ENCODE measurements at places on chromosomes 3 and 15.
A peak's percentile ranks its signal among the peaks of the same experiment; 100 is the strongest.

GRCh38 chr15:73700041-73700842, 16.1 kb downstream of the CD276 start:
- peak; percentile 58 for DNase-seq

- DNase-seq = no peak
Measured at GRCh38 chr15:25954398-25954797, 91.3 kb upstream of the ATP10A start.

GRCh38 chr3:1103525-1103924, 10.7 kb downstream of the CNTN6 start:
- no peak for DNase-seq

- DNase-seq = peak; percentile 42
Measured at GRCh38 chr3:187713504-187713903, 11.1 kb upstream of the RTP2 start.

DNA sequence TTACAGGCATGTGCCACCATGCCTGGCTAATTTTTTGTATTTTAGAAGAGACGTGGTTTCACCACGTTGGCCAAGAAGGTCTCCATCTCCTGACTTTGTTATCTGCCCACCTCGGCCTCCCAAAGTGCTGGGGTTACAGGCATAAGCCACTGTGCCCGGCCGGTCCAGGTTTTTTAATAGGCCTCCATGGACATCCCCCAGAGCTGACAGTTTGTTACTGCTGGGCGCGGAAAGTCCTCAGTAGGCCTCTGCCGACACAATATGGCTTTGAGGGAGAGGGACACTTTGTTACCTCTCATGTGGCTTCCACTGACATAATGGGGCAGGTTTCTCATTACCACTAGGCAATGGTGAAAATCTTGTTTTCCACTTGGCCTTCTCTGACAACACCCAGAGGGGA, 152.0 kb downstream of the WNT7A start:
- no peak for DNase-seq

GRCh38 chr3:197430934-197431333, 124.8 kb downstream of the BDH1 start:
- DNase-seq = no peak

GRCh38 chr15:26724381-26725150, 48.3 kb downstream of the GABRB3 start:
- no peak for DNase-seq

GRCh38 chr3:24367216-24367615, 127.4 kb downstream of the THRB start:
- no peak for DNase-seq

- no peak for DNase-seq
Measured at GRCh38 chr15:75677465-75678323, 30.0 kb downstream of the SNX33 start.

- peak; percentile 58 for DNase-seq
Measured at GRCh38 chr15:98599909-98600691, 48.2 kb upstream of the IGF1R start.

DNA sequence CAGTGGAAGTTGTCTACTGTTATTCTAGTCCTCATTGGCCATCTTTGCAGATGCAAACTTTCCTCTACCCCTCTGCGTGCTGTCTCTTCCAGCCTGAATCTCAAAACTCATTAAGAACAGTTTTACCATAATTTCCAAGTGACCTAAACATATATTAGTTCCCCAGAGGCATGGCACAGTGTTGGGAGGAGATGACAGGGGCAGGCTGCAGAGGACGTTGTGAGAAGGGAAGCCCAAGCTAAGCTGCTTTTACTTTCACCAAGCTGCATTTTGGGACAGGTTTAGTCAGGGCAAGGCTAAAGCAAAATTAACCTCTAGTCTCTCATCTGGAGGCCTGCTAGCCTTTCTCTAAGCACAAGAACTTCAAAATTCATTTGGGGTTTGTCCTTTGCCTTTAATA, 318.6 kb upstream of the SATB1 start:
- no peak for DNase-seq

DNA sequence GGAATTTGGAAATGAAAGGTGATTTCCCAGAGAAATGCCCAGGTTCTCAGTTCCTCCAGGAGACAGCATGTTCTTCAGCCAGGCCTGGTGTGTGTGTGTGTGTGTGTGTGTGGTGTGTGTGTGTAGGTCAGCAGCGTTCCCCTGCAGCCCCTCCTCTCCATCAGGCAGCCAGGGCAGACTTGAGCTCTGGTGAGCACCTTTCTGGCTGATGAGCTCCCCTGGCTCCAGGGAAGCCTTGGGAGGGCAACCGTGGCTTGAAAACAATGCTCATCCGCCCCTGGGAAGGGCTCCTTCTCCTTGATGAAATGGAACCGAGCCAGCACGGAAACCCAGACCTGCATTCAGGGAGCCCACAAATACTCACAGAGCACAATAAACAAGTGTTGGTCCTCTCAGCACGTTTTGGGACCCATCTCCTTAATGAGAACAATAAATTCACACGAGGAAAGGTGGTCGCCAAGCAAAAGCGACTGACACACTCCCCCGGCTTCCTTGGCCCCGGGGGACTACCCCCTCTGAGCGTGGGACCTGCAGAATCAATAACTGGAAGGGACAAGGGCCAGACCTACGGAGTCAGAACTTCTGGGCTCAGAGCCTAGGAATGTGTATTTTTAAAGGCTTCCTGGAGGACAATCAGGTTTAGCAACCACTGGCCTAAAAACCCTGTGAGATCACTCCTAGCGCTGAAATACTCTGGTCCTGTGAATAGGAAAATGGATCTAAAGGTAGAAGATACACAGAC, 38.6 kb upstream of the HES1 start:
- DNase-seq = no peak

- DNase-seq = no peak
Measured at GRCh38 chr3:12399226-12399625, 85.1 kb upstream of the TSEN2 start.

DNA sequence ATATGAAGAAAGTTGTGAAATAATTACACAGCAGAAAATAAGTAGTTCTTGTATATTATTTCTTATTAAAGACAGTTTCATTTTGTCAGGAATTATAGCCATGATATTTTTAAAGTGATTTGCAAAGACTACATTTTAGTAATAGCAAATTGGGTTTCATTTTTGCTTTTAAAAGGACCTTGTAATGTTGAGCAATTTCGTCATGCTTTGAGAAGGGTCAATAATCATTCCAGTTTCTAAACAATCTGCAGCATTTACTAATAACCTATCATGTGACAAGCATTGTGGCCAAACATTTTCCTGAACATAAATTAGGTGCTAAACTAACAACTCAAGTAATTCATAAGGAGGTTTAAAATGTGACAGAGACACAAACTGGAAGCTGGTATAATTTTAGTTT, 214.4 kb upstream of the CBLB start:
- DNase-seq = no peak

DNA sequence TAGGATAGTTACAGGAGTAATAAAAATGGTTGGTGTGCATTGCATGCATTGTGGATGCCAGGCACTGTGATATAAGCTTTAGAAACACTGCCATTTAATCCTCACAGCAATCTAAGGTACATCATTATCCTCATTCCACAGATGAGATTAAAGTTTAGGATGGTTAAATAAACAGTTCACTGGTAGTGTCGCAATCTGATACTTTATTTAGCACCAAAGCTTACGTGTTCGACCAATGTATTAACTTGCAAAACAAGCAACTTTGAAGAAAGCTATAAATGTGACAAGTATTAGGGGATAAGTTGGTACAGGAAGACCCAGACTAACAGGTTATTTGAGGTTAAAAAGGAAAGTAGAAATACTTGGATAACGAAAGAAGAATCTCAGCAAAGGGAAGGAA, 150.5 kb upstream of the ZNF385D start:
- no peak for DNase-seq

- DNase-seq = no peak
Measured at GRCh38 chr15:100772892-100773520, 106.6 kb upstream of the ALDH1A3 start.

GRCh38 chr3:5735896-5736295, 548.4 kb downstream of the EDEM1 start:
- no peak for DNase-seq

GRCh38 chr3:195117978-195118581, 152.9 kb downstream of the XXYLT1 start:
- peak; percentile 29 for DNase-seq

GRCh38 chr15:64536244-64536836, 76.0 kb downstream of the ZNF609 start:
- DNase-seq = peak; percentile 93

DNA sequence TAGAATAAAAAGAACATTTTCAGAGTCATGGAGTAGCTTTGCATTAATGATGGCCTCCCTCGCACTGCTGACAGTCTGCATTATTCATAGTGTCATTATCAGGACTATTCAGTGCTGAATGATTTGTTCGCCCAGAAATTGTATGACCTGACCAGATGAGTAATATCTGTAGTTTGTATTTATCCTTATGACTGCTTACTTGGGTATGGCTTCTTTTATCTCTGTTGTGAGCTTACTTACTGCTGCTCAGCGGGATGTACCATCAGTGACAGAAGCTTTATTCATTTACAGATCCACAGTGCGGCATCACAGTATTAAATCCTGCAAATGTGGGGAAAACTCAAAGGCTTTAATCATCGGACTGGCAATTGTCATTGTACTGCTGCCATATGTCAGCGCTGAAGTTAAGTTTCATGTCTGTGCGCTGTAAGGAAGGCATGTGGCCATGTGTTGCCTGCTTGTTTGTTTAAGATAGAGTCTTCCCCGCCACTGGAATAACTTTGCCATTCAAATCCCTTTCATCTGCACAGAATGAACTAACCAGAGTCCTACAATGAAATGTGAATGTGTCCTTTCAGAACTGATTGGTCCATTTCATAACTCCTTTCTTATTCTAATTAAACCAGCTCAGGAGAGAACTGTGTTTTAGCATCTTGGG, 262.2 kb downstream of the CHL1 start:
- no peak for DNase-seq

- no peak for DNase-seq
Measured at GRCh38 chr3:150225986-150226385, 182.1 kb upstream of the TSC22D2 start.

- peak; percentile 65 for DNase-seq
Measured at GRCh38 chr3:170741756-170742529, 128.1 kb downstream of the RPL22L1 start.

DNA sequence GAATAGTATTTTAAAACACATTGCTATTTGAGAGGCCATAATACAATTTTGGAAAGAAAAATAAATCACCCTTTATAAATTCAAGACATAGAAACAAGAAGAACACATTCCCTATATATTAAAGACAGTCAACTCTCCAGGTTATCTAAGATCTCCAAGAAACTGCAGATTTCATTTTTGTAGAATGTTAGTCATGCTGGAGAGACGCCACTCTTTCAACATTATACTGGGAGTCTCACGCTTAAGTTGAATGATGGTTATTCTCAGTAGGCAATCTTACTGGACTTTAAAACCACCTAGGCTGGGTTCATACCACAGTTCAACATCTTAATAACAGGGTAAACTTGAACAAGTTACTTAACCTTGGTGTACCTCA, 3.6 kb upstream of the CHRM5 start:
- no peak for DNase-seq

DNA sequence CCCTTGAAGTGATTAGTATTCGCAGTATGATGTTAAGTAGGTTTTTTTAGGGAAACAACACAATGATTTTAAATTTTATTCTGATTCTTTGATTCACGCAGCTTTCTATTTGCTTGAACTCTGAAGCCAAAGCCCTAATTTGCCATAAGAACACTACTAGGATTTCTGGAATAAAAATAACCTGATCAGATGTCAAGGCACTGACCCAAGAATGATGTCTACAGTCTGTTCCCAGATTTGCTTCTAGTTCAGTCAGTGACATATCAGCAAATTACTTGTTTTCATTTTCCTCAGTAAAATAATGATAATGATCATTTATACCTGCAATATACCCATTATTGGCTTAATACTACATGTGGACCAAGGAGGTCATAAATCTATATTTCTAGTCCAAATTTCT, 179.5 kb upstream of the EIF1B start:
- DNase-seq = no peak

DNA sequence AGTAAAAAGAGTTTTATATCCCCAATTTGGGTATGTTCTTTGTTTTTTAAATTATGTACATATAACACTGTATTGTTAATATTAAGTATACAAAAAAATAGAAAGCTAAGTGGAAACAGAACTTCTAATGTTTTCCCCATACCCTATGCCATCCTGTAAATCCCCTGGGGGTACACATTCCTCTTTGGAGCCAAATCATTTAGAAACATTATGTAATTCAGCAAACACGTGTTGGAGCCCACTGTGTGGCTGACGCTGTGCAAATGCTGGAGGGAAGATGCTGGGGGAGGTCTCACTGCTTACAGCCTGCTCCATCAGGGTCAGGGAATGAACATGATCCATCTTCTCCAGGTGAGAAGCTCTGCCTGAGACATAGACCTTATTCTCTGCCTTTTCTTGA, 52.8 kb downstream of the CRTC3 start:
- no peak for DNase-seq

DNA sequence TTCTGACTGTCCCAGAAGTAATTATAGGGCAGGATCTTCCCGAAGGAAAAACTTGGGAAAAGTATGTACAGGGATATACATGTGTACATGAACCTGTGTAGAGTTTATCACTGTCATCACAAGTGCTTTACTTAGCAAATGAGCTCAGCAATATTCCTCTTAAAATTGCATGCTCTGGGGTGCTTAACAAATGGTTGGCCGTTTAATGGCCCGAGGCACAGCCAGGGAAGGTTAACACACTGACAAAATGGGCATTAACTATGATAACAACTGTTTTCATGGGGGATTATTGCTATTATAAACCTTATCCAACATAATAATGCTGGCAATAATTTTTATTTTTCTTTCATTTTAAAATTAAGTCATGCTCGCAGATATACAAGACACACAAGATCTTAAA, 459.3 kb downstream of the TUSC7 start:
- no peak for DNase-seq

DNA sequence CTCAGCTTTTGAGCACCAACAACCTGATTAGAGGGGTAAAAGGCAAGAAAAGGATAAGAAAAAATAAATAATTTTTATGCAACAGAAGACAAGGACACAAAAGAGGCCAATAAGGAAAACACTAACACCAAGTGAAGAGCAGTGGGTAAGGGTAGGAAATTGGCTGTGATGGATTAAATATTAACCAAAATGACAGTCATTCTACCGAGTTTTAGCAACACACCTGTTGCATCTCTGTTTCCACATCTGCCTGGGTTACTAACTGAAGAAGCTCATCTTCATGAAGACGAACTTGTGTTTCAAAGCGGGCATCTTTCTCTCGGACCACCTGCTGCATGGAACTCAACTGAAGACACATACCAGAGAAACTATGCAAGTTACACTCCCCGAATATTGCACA, 30.1 kb downstream of the GOLGB1 start:
- no peak for DNase-seq

DNA sequence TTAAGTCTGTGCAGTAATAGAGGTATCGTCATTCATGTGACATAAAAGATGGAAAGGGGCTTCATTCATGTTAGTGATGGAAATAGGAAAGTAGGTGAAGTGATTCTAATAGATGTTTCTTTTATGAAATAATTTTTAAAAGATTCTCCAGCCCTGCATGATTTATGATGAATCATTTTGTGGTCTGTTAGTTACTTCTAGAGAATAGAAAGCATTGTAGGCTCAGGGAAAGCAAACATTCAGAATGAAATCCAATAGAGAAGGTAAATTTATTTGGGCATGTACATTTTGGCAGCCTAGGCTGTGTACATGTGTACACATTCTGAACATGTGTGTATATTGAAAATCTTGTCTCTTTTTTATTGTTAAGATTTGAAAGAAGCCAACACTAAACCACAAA, 23.1 kb downstream of the PPARG start:
- DNase-seq = peak; percentile 46

GRCh38 chr3:185423178-185423577, 60.2 kb downstream of the MAP3K13 start:
- peak; percentile 16 for DNase-seq

GRCh38 chr3:123048480-123049237, 18.2 kb upstream of the PDIA5 start:
- DNase-seq = no peak
